ENCODE measurements at places on chromosomes 2 and 18. TPM values are rescaled to one million over a fixed set of nuclear protein-coding genes. Genes with fewer than 3 reads are reported as not detected.

DAW1 gene
- 0.13 TPM for total RNA-seq

DNA sequence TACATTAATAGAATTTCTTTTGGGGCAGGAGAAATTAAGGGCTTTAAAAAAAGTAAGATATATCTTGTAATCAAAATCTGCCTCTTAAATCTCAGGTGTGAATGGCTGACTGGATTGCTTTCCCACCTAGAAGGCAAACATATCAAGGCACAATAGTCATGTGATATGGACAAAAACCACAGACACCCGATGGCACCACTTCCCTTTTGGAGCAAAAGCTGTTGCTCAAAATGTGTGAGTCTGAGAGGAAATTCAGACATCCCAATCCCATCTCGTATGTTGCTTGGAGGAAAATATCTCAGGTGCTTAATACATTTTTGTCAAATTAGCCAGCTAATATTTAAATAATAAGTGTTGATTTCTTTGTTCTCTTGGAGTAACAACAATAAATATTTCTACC is 120.7 kb downstream of the KCNF1 start:
- DNase-seq = no peak

- no peak for DNase-seq
Observed at GRCh38 chr2:204948822-204949221, 403.5 kb downstream of the PARD3B start.

- DNase-seq = no peak
Observed at GRCh38 chr2:118477111-118477862, 370.2 kb downstream of the EN1 start.

- DNase-seq = no peak
Observed at GRCh38 chr2:172951554-172951953, 124.1 kb upstream of the MAP3K20 start.

MDH1B gene
- total RNA-seq = 0.54 TPM

DNA sequence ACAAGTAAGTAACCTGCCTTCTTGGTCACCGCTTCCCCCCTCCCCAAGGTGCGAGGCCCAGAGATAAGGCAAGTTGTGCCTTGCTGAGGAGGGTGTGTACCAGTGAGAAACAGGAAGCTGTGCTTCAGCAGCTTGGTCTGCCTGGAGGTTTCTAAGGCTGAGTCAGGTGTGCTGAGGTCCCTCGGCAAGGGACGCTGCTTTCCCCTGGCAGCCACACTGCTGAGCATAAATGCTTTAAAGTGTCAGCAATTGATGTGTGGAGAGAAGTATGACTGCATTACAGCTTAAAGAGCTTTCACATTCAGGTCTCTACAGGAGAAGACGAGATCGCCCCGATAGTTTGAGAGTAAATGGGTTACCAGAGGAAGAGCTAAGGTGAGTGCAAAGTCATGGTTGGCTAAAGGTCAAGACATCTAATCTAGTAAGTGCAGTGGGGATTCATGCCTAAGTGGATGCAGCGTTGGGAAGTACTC is 86.9 kb downstream of the LIMS1 start:
- DNase-seq = no peak

DNA sequence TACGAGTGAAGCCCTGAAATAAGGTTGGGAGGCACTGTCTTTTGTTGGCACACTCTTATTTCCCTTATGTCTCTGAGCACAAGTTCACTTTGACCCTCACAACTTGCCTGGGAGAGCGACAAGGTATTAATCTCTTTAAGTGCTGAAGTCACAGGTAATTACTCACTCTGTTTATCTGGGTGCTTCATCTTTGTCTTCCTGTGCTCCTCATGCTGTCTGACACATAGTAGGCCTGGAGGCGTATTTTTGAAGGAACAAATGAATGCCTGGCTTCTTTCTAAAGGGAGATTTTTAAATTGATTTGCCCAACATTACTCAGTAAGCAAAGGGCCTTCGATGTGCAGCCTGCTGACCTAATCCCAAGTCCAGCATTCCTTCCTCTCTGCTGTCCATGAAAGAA is 507.1 kb upstream of the TNP1 start:
- DNase-seq = no peak

DNA sequence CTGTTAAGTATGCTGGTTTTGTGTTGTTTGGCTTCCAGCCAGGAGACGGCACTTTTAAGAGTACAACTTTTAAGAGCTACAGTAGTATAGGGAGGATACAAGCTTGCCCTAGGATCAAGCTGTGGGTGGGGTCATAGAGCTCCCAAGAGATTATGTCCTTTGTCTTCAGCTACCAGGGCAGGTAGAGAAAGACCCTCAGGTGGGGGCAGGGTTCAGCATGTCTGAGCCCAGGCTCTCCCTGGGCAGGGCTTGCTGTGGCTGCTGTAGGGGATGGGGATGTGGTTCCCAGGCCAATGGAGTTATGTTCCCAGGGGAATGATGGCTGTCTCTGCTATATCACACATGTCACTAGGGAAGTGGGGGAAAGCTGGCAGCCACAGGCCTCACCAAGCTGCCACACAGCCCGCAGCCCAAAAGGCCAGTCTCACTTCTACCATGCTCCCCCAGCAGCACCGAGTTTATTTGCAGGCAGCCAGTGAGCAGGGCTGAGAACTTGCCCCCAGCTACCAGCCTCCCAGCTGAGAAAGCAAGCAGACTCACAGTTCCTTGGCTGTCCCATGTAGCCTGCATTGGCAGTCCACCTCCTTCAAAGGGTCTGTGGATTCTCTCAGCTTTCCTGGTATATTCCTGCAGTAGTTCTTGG is 105.7 kb upstream of the ERBB4 start:
- no peak for DNase-seq

GRCh38 chr2:42125841-42126594 is 43.1 kb upstream of the EML4 start:
- no peak for DNase-seq

- DNase-seq = no peak
Observed at GRCh38 chr2:201933792-201934237, 99.8 kb upstream of the FZD7 start.

GRCh38 chr18:74066018-74066417 is 81.6 kb downstream of the FBXO15 start:
- no peak for DNase-seq

BIRC6 gene
- 32.9 TPM for total RNA-seq

GRCh38 chr2:45804987-45805755 is 153.7 kb downstream of the PRKCE start:
- no peak for DNase-seq

- no peak for DNase-seq
Observed at GRCh38 chr2:100802066-100802465, 17.9 kb upstream of the NPAS2 start.

- DNase-seq = no peak
Observed at GRCh38 chr2:47243596-47244323, 88.7 kb upstream of the STPG4 start.

TPRKB gene
- total RNA-seq = 39.2 TPM

DNA sequence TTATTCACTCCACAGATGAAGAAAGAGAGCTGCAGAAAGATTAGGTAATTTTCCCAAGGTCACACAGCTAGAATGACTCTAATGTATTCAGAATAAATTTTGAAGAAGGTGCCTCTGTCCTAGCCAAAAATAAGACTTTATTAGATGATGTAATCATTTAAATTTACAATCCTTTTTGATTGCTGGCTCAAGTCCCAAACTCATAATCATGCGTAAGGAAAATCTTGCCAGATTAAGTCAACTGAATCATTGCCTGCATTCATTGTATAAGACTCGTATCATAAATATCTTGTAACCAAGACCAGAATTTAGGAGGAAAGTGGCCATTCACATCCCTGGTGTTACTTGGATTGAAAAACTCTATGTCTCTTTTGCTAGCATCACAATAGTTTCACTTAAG is 53.1 kb upstream of the STK39 start:
- no peak for DNase-seq

DNA sequence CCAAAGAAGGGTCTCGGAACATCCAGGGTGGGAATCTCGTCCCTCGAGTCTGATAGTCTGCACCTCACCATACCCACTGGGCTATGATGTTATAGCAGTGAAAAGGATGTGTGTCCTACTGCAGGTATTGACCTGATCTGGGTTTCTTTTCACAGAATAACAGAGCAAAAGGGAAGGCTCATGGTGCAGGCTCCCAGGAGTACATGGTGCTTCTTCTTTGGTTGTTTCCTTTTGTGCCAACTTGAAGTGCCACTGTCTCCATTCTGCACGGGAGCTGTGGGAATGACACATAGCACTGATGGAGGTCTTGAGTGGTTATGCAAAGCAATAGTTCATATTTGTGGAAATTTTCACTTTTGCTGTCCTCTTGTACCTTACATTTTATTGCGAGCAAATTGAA is 72.2 kb upstream of the EML6 start:
- DNase-seq = no peak

DNA sequence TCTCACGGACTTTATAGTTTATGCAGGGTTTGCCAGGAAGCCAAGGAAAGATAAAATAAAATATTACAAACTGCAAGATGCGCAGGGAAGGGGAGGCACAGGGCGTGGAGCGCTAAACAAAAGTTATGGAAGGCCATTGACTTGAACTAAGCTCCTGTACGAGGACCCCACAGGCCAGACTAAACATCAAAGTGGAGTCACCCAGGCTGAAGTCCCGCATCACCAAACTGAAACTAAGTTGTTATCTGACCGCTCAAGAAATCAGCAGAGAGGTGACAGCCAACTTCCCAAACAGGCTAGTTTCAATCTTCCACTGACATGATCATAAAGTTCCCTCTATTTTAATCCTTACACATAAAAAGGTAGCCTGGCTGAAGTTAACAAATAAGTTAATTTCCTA is 90.5 kb upstream of the YWHAQ start:
- DNase-seq = no peak

AP1S3 gene
- 0.16 TPM for total RNA-seq

All from Right ventricle myocardium superior (tissue), 1 donor.